ENCODE measurements at places on chromosomes 11 and 22.

- DNase-seq: no peak
Observed at GRCh38 chr11:7675631-7676030, 2.3 kb upstream of the CYB5R2 start.

DNA sequence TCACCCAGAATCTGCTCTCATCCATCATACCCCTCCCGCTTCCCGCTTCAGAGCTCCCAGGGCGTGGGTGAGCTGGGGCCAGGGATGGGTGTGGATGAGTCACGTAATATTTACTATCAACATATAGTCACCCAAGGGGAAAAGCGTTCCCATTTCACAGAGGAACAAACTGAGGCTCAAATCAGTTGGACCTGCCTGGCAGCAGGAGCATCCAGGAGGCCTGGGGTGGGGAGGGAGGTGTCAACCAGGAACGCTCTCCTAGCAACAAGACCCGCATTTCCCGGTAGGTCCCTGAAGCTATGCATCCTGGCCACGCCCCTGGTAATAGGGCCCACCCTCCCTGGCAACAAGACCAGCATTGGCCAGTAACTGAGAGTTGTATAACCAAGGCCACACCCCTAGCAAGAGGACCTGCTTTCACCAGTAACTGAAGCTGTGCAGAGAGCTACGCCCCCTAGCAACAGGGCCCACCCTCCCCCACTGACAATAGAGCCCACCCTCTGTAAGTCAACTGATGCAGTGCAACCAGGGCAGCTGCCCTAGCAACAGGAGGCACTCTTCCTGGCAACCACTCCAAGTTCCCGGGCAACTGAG is 32.7 kb upstream of the TXNRD2 start:
- peak; percentile 83 for DNase-seq

DNA sequence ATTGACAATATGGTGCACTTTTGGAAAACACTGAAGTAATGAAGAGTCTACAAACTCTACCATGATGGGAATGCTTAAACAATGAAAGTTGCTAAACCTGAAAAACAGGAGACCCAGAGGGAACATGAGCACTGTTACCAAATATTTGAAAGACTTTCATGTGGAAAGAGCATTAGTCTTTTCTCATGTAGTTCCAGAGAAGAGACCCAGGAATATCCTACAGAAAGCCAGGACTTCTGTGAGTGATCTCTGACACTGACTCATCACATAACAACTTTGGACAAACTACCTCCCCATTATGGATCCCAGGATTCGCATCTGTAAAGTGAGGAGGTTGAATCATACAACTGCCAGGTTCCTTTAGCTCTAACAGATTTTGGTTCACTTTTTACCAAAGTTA is 62.2 kb downstream of the FAM181B start:
- no peak for DNase-seq

DNA sequence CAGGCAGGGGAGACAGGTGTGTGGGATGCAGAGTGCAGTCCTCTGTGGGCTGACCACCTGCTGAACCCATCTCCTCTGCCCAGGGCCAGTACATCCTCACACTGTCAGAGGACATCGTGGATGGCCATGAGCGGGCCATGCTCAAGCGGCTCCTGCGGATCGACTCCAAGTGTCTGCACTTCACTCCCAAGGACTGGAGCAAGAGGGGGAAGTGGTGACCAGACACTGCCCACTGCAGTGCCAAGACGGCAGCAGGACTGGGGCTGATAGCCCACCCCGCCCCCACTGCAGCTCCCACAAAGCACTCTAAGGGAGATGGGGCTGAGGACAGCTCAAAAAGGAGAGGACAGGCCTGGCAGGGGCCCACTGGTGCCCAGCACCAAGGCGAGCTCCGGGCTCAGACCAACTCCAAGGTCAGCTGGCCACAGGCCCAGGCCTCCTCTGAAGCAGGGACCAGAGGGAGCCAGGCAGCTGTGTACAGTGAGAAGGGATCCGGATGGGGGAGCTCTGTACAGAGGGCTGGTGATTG is 1.6 kb downstream of the RNASEH2C start:
- no peak for DNase-seq

DNA sequence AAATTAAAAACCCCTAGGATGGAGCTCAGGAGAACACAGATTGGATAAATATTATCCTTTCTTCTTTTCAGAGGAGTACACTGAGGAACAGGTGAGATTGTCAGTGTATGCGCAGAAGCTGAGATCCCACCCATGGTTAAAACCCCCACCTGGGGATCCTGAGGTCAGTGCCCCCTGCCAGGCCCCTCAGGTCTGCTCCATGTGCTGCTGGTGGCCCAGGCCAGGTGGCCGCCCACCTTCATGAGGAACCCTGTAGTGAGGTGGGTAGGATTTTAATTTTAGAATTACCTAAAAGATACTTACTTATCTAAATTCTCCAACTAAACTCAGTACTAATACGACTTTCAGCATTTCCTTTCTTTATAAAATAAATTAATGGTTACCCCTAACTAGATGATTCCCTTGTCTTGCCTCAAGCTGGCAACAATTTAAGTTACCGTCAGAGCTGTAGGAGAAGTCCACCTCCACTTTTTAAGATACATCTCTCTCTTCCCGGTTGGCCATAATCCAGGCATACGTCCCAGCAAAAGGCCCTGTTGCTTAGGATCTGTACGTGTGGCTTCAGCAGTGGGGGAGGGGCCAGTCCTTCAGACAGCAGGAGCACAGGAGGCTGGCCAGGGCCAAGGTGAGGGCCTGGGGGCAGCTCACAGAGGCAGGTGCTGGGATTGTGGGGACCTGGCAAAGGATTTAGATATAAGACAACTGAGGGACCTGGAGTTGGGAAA is 61.5 kb upstream of the PITPNB start:
- no peak for DNase-seq

- no peak for DNase-seq
Observed at GRCh38 chr11:16946477-16947282, 67.5 kb downstream of the PLEKHA7 start.

DNA sequence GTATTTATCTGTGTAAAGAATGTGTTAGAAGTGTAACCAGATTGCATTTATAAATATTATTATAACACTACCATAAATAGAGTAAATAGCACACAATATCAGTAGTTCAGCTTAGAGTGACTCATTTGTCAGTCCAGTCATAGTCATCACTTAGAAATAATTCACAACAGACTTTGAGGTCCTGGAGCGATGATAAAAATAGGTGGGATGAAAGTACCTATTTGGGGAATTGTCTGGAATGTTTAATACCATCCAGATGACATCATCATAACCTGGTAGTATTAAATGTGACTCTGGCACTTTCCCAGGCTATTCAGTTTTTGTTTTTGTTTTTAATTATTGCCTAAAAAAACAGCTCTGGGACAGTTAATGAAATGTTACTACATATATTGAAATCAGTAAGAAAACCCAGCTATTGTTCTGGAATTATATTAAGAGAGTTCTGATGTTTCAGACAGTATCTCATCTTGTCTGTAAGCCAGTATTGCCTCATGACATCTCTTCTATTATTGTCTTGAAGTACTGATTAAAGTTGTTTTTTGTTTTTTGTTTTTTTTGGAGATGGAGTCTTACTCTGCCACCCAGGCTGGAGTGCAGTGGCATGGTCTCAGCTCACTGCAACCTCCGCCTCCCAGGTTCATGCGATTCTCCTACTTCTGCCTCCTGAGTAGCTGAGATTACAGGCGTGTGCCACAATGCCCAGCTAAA is 74.8 kb downstream of the SIK2 start:
- no peak for DNase-seq

DNA sequence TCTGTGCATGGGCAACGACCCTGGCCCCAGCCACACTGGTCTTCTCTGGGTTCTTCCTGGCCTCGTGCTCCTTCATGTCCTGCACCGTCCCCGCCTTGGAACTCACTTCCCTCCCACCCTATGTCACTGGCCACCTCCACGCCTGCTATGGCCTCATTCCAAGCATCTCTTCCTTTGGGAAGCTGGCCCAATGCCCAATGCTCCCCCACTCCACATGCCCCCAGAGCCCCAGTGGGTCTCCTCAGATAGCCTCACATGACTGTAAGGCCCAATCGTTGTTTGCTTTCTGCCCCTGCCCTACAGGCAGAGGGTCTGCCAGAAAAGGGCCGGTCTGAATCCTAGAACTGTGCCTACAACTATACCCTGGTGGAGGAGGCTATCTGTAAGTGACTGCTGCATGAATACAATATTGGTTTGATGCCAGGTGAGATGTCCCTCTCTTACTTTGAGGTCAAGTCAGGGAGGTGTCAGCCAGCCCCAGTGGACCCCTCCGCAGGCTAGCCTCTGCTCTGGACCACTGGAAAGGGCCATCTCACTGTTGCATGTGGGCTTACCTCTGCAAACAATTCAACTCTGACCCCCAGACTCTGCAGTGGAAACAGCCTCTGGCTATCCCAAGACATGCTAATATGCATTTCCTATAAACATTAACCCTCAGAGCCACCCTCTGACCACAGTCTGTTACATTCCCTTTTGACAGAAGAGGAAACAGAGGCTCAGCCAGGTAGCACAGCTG is 2.1 kb upstream of the GNAZ start:
- DNase-seq: no peak

DNA sequence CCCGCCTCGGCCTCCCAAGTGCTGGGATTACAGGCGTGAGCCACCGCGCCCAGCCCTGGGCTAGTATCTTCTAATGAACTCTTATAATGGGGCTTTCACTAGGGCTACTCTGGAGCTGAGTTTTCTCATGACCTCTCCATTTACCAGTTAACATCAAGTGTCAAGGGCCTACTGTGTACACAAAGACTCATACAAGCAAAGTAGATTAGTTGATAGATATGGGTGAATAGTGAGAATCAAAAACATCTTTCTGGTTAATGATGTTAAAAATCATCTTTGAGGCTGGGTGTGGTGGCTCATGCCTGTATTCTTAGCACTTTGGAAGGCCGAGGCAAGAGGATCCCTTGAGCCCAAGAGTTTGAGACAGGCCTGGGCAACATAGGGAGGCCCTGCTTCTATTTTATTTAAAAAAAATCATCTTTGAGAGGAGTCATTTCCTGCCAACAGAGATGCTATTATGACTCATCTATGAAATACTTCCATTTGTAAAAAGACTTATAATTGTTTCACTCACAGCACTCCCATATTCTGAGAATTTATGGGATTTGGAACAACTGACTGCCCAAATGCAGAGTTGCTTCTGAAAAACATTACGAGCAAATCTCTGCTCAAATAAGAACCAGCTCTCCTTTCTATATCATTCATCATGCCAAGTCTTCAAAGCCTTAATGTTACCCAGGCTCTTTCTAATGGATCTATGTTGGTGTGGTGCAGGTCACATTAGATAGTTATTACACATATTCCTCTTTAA is 57.0 kb downstream of the GDPD4 start:
- DNase-seq: no peak

DNA sequence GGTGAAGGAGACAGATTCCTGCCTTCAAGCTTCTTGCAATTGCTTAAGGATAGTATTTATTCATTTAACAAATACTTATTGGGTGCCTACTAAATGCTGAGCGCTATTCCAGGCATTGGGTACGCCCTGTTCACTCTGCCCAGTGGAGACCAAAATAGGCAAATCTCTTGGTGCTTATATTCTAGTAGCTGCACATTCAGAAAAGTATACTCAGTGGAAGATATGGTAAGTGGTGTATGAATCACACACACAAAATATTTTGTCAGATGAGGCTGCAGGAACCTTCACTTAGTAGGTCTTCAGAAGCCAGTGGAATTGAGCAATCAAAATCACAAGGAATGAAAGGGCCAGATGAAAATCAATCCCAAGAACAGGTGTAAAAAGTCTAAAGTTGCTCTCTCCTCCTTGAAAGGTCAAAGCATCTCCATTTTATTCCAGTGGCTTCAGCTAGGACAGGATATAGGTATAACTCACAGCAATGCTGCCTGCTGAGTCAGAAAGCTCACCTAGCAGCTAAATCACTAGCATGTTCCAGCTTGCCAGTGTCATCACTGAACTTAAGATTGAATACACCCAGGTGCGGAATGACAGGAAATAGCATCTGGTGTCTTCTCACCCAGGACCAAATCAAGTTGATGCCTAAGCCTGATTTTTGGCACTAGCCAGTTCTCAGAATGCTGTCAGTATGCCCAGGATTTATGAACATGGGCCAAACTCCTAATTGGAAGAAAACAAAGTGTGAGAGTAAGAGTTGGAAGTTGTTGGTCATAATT is 83.9 kb downstream of the AMOTL1 start:
- no peak for DNase-seq

DNA sequence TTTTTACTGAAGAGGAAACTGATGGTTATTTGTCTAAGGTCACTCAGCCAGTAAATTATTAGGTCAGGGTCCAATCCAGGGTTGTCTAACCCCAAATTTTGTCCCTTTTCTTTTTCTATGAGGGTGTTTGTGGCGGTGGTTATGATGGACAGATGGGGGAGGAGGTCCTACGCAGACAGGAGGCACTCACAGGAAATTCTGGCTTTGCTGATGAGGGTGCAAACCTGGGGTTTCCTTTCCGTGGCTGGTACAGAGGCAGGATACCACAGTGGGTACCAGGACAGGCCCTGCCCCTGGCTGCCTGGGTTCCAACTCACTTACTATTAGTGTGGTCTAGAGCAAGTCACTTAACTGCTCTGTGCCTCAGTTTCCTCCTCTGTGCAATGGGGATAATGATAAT is 91.0 kb downstream of the RRM1 start:
- no peak for DNase-seq

DNA sequence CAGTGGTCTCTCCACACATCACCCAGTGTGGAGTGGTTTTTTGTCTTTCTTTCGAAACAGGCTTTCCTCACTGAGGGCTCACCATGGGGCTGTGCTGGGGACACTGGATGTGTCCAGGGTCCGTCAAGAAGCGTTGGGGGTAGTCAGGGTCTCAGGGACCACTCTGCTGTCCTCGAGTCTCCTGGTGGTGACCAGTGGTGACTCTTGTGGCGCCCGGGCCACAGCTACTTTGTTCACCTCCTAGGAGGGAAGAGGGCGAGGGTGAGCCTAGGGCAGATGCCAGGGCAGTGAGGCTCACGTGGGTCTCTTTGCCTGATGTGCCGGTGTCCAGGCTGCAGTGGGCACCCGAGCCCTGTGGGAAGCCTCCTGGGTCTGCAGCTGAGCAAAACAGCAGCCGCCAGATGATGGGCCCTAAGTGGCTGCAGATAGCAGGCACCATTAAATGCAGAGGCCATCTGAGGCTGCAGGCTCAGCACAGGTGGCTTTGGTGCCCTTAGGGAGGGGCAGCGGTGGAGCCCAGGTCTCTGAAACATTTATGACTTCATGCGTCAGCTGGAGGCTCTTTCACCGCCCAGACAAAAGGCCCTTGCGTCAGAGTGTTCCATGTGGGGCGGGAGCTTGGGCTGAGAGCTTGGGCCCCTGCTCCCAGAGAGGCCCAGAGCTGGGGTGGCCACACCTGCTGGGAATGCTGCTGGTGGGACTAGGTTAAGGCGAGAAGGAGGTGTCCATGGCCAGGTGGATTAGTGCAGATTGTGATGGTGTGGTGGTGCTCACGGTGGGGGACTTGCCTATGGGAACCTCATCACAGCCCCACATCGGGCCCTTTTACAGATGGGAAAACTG is 29.5 kb downstream of the KCNQ1 start:
- no peak for DNase-seq

DNA sequence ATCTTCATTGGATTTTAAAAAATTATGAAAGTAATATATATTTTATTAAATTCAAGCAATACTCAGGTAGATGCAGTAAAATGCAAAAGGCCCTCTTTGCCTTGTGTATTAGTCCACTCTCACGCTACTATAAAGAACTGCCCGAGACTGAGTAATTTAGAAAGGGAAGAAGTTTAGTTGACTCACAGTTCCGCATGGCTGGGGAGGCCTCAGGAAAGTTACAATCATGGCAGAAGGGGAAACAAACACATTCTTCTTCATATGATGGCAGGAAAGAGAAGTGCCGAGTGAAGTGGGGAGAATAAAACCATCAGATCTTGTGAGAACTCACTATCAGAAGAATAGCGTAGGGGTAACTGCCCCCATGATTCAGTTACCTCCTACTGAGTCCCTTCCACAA is 130.8 kb downstream of the HIPK3 start:
- no peak for DNase-seq

Measured in SK-N-MC (cell line).